ENCODE measurements at places on chromosomes 2 and 18.
A peak's percentile ranks its signal among the peaks of the same experiment; 100 is the strongest.

DNA sequence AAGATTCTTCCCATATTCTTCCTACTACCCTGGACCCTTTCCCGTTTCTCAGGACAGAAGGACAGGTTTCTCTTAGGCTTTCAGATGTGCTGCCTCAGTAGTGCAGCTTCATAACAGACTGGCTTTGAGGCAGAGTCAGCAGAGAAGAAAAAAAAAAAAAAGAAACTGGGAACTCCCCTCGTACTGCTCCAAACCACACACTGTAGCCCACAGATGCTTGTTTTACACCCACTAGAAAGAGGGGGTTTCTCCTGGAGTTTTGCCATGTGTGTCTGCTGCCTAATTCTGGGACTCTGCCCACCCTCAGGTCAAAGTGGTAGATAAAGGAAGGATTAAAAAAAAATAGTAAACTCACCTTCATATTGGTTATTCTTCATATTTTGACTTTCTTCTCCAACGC is 95.9 kb downstream of the NCOA1 start:
- DNase-seq, result no peak

GRCh38 chr2:105677901-105678300 is 66.8 kb upstream of the NCK2 start:
- DNase-seq, result no peak

DNA sequence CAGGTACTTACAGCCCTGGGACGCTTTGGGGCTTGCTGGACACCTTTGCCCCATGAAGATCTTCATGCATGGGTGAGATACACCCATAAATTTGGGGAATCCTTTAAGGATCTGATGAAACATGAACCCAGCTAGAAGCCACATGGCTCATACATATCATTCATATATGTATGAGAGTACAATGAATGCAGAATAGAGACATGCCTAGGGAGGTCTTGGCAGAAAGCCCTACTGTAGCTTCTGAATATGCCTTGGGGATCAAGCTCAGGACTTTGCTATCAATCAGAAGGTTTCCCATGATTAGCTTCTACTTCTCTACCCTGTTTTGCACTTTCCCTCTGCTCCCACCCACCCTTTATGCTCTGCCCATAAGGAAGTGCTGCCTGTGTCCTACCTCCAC is 368.4 kb downstream of the LPIN1 start:
- no peak for DNase-seq

DNA sequence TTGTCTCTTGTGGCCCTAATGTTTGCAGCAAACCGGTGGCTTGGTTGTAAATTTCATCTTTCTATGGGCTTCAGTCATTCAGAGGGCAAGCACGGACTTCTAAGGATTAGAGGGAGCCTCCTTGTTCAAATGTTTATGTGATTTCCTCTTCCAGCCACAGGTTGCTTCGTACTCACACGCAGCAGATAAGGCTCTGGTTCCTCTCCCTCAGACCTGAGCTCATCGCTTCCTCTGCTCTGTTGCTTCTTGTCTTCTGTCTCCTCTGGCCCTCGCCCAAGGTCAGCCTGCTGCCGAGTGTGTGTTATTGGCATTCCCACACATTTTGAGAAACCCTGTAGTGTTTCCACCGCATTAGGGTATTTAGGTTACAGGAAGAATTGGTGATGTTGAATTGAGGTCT is 44.0 kb downstream of the MYL12B start:
- DNase-seq, result no peak

DNA sequence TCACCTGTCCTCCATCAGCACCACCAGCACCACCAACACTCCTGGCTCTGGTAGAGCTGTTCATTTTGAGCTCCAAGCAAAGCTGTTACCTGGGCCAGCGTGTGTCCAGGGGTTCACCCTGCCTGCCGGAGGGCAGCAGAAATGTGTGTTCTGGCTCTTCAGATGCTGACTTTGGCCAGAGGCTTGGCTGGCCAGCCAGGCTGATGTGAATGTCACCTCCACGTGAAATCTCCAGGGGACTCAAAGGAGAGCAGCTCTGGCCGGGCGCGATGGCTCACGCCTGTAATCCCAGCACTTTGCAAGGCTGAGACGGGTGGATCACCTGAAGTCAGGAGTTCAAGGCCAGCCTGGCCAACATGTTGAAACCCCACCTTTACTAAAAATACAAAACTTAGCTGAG is 33.5 kb downstream of the CIB4 start:
- no peak for DNase-seq

DNA sequence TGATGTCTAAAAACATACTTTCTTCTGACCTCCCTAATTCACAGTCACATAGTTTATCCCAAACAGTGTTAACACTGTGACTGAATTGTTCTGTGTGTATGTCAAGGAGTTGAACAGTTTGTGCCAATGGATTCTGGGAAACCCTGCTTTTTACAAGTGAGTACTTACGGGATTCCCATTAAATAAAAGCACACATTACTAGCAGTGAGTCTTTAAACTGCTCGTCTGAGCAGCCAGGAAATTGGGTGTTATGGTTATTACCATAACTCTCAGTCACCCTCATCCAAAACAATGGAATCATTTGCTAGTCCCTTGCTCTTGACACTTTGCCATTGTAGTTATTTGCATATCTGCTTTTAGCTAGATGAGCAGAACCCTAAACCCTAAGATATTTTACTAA is 209.1 kb downstream of the ZNF385B start:
- DNase-seq, result no peak

DNA sequence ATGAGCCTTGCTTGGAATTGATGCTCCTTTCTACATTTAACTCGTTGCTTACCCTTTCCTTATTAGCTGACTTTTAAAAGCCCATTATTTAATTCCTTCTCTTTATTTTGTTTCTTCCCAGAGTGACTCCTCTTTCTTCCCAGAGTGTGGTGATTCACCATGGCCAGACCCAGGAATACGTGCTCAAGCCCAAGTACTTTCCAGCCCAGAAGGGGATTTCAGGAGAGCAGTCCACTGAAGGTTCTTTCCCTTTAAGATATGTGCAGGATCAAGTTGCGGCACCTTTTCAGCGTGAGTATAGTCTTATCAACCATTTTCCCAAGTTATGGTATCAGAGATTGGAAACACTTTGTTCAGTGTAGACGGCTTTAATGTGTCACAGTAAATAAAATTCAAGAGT is 163.7 kb downstream of the LTBP1 start:
- no peak for DNase-seq

- no peak for DNase-seq
Observed at GRCh38 chr2:178860551-178860950, 53.3 kb upstream of the TTN start.

GRCh38 chr2:96470636-96471035 is 34.5 kb downstream of the NEURL3 start:
- DNase-seq, result peak; percentile 14

GRCh38 chr2:236998236-236998635 is 87.5 kb upstream of the COPS8 start:
- DNase-seq, result no peak

- DNase-seq, result no peak
Observed at GRCh38 chr2:11861044-11861443, 114.6 kb downstream of the LPIN1 start.

GRCh38 chr18:12884406-12885323 is 628 bp upstream of the PTPN2 start:
- DNase-seq, result no peak

GRCh38 chr2:70705160-70705850 is 62.7 kb downstream of the ADD2 start:
- DNase-seq, result no peak

DNA sequence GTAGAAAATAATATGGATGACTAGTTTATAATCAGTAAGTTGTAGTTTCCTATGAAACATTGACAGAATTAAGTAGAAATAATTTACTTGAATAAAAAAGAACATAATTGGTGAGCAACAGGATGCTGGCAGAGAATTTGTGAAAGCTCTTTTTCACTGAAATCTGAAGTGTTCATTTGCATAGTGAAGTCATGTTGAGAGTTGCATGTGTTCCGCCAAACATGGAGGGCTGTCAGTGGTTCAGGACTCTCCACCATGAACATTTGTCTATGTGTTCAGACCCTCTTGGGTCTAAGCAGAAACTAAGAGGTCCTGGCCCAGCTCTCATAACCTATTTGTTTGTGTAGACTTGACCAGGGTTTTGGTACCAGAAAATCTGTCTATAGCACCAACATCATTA is 182.5 kb upstream of the LINC00305 start:
- no peak for DNase-seq

DNA sequence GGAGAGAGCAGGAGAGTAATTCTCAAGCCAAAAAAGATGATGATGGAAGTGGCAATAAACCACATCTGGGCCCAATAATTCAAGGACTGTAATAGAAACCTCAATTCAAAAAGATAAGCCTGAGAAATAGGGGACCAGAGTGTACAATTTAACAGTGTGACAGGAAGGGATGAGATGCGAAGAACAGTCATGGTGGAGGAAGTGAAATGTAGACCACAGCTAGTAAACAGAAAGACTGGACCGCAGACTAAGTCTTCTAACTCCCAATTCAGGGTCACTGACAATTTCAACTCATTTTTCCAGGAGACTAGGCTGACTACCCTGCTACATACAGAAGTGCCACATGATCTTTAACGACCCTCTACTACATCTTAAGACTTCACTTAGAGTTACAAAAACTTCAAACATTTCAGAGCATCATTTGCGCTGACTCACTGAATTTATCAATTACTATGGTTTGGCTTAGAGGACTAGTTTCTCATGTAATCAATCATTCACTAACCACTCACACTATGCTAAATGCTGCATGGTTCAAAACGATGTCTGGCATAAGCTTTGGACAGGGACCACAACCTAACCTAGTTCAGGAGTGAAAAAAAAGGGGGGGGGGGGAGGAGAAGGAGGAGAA is 9.0 kb downstream of the CUL3 start:
- no peak for DNase-seq

DNA sequence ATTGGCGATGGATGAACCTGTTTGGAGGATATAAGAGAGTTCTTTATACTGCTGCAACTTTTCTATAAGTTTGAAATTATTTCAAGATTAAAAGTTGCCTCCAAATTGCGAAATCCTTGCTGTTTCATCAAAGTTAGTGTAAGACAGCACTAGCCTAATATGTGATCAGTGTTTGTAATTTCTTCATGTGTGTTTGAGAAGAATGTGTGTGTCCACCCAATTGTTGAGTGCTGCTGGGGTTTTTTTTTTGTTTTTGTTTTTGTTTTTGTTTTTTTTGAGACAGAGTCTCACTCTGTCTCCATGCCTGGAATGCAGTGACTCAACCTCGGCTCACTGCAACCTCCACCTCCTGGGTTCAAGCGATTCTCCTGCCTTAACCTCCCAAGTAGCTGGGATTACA is 33.4 kb downstream of the CDK15 start:
- no peak for DNase-seq

- DNase-seq, result no peak
Observed at GRCh38 chr18:52069201-52069600, 270.8 kb upstream of the DCC start.

DNA sequence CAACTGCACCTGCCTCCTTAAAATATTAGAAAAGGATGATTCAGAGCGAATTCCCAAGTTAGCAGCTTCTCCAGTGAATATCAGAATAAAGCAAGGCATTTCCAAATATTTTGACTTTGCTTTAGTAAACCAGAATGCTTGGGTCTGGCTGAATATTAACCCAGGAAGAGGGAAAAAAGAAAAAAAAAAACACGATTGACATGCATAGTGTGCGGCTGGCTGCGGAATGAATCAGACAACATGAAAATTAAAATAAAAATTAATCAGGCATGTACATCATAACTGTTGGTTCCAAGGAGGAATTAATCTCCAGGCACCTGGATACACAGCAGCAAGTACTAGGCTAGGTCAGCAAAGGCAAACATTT is 105.8 kb upstream of the NCKAP5 start:
- DNase-seq, result no peak

GRCh38 chr18:54775686-54776085 is 52.6 kb upstream of the RAB27B start:
- DNase-seq, result no peak

DNA sequence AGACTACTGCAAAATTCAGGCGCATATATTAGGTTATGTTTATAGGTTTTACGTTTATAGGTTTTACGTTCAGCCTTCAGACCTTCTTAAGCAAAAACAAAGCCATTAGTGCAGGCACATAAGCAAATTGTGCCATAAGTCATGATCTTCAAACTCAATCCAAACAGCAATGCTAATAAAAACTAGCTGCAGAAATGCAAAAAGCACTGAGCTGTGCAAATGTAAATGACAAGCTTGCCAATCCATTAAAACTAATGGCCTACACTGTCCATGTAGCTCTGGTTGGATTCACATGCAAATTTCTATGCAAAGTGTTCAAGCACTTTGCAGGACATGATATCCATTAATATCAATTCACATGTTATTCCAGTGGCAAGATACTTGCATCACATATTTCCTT is 50.9 kb downstream of the LRPPRC start:
- DNase-seq, result no peak

DNA sequence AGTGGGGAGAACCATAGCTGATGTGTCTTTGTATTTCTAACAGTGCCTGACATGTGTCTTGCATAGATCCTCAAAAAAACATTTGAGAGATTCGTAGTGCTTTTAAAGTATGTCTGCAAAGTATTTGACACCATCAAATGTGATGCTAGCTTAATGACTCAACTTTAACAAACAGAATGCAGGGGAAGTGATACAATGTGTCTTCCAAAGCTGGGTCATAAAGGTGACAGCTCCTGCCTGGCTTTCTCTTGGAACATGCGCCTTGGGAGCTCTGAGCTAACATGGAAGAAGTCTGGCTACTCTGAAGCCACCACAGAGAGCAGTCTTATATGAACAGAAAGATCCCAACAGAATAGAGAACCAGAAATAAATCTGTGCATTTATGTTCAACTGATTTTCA is 78.2 kb downstream of the C1D start:
- DNase-seq, result no peak

GRCh38 chr2:181185948-181186347 is 205.5 kb downstream of the UBE2E3 start:
- DNase-seq, result no peak

DNA sequence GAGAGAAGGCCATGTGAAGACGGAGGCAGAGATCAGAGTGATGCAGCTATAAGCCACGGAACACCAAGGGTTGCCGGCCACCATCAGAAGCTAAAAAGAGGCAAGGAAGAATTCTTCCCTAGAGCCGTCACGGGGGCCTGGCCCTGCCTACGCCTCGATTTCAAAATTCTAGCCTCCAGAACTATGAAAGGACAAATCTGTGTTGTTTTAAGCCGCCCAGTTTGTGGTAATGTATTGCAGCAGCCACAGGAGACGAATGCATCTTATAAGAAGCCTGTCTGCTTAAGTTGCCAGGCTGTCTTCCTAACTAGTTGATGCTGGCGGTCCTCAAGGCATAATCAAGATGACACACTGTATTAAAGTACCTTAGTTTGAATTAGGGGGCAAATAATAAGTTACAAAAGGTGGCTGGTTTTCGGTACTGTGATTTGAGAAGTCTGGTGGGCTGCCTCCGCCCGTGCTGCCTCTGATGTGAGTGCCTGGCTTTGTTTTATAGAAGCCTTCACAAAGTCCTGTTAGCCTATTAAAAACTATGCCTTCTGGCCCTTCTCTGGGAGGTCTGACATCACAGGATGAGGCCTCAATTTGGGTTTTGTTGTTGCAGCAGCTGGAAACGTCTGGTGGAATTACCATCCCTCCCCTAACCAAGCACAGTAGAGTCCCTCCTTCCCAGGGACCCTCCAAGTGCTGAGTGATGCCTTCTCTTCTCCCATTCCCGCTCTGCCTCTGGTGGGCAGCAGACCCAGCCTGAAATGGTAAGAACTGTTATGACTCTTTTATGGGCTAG is 53.6 kb downstream of the SRD5A2 start:
- DNase-seq, result no peak

GRCh38 chr2:60544062-60544461 is 9.4 kb downstream of the BCL11A start:
- DNase-seq, result no peak

Measured in stimulated activated CD8-positive, alpha-beta memory T cell treated with anti-CD3 and anti-CD28 coated beads, Interleukin-7, amount 100 ng/mL, for 1 hour (primary cell).